ENCODE measurements at places on chromosomes 2 and 18. TPM values are rescaled to one million over a fixed set of nuclear protein-coding genes. Genes with fewer than 3 reads are reported as not detected.

ABCB11 gene
- 0.66 TPM for total RNA-seq

KIF1A gene
- total RNA-seq = 0.29 TPM

- H3K36me3 ChIP-seq = no peaks in the 10 kb centered on the region
- peak overlapping the region; percentile 52 for H3K27ac ChIP-seq
- no peaks in the 10 kb centered on the region for H3K27me3 ChIP-seq
- DNase-seq = peak; percentile 57
- no peaks in the 10 kb centered on the region for H3K4me1 ChIP-seq
- no peak overlapping the region for H3K4me3 ChIP-seq
Observed at GRCh38 chr18:55452123-55452611, 135.8 kb downstream of the TCF4 start.

DNA sequence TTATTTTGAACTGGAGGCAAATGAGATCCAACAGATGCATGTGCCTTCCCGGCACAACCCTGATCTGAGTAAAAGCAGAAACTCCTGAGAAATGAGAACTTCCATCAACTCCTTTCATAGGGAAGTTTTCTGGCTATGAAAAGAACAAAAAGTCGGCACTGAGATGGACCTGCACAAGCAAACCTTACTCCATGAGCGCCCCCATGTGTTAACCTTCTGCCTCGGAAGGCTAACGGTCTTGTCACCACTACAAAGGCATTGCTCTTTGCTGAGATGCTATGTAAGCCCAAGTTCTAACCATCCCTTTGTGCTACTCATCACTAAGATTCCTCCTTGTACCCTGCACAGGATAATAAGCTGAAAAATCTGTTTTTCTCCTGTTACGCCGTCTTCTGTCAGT, 57.3 kb upstream of the SULT1C3 start:
- H3K27me3 ChIP-seq = no peaks in the 10 kb centered on the region
- no peaks in the 10 kb centered on the region for H3K36me3 ChIP-seq
- H3K4me3 ChIP-seq = no peak overlapping the region
- DNase-seq = no peak

Data from breast epithelium (tissue), 4 donors.